ENCODE measurements at places on chromosomes 16 and 17. TPM values are rescaled to one million over a fixed set of nuclear protein-coding genes. Genes with fewer than 3 reads are reported as not detected.

- H3K27me3 ChIP-seq, result peaks cover 4% of the 10 kb centered on the region
- H3K36me3 ChIP-seq, result no peaks in the 10 kb centered on the region
- no peaks in the 10 kb centered on the region for H3K4me1 ChIP-seq
- no peak overlapping the region for H3K4me3 ChIP-seq
Observed at GRCh38 chr17:39776252-39776651, 38.5 kb downstream of the GRB7 start.

The SLC12A3 gene
- not detected for total RNA-seq

The PRKCB gene
- 0.93 TPM for total RNA-seq

DNA sequence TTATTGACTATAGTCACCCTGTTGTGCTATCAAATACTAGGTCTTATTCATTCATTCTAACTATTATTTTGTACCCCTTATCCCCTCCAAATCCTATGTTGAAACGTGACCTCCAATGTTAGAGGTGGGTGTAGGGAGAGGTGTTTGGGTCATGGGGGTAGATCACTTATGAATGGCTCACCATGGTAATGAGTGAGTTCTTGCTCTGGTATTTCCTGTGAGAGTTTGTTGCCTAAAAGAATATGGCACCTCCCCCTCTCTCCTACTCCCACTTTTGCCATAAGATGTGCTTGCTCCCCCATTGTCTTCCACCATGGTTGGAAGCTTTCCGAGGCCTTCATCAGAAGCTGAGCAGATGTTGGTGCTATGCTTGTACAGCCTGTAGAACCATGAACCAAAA, 59.3 kb upstream of the BRD7 start:
- H3K4me3 ChIP-seq, result no peak overlapping the region
- DNase-seq, result no peak
- H3K36me3 ChIP-seq, result no peaks in the 10 kb centered on the region
- no peaks in the 10 kb centered on the region for H3K4me1 ChIP-seq
- H3K27ac ChIP-seq, result no peak overlapping the region
- no peaks in the 10 kb centered on the region for H3K27me3 ChIP-seq

- H3K4me1 ChIP-seq, result no peaks in the 10 kb centered on the region
- DNase-seq, result no peak
- H3K27me3 ChIP-seq, result no peaks in the 10 kb centered on the region
- H3K27ac ChIP-seq, result no peak overlapping the region
Observed at GRCh38 chr16:75653922-75654321, 6.3 kb downstream of the TERF2IP start.

GRCh38 chr17:34609210-34609609, 29.8 kb downstream of the TMEM132E start:
- H3K4me1 ChIP-seq, result no peaks in the 10 kb centered on the region
- no peak for DNase-seq
- H3K27me3 ChIP-seq, result no peaks in the 10 kb centered on the region
- H3K27ac ChIP-seq, result no peak overlapping the region
- no peak overlapping the region for H3K4me3 ChIP-seq

DNA sequence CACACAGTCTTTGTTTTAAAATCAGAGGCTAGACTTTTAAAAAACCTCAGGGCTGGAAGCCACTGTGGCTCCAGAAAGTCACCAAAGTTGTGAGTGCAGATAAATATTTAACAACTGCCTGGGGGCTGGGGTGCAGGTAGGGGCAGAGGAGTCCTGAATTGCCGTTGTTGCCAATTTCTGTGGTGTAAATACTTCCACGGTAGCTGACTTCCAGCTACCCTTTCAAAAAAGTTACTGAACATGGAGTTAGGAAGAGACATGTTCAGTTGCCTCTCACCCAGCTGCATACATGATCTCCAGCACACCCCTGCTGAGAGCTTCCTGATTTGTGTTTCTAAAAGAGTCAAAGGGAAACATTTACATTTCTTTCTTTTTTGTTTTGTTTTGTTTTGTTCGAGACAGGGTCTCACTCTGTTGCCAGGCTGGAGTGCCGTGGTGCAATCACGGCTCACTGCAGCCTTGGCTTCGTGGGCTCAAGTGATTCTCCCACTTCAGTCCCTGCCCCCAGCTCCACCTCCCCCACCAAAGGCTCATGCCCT, 58.7 kb downstream of the PLXDC1 start:
- H3K27me3 ChIP-seq, result no peaks in the 10 kb centered on the region
- no peak for DNase-seq
- H3K4me3 ChIP-seq, result no peak overlapping the region
- H3K4me1 ChIP-seq, result no peaks in the 10 kb centered on the region

The GJC1 gene
- total RNA-seq, result 25.8 TPM

- no peak for DNase-seq
- peaks cover 5% of the 10 kb centered on the region for H3K4me1 ChIP-seq
- H3K4me3 ChIP-seq, result no peak overlapping the region
- H3K36me3 ChIP-seq, result no peaks in the 10 kb centered on the region
- no peaks in the 10 kb centered on the region for H3K27me3 ChIP-seq
- no peak overlapping the region for H3K27ac ChIP-seq
Observed at GRCh38 chr16:71565812-71566700, 10.8 kb downstream of the TAT start.

DNA sequence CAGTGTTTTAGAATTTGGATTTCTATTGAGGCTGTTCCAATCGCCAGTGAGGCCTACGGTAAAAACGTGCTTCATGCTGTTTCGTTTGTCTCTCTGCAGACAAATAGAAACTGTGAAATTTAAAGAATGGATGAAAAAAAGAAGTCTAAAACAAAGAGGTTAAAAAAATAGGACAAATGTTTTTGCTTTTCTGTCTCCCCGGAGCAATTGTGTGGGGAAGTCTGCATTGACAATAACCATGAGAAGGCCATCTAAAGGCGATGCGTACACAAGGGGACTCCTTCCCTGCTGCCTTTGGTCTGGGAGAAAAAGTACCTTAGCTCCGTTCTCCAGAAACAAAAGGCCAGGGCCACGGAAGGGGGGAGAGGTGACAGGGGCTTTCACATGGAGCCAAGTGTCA, 4.6 kb upstream of the ZFHX3 start:
- peak overlapping the region; percentile 90 for H3K27ac ChIP-seq
- H3K4me1 ChIP-seq, result no peaks in the 10 kb centered on the region
- no peaks in the 10 kb centered on the region for H3K36me3 ChIP-seq

DNA sequence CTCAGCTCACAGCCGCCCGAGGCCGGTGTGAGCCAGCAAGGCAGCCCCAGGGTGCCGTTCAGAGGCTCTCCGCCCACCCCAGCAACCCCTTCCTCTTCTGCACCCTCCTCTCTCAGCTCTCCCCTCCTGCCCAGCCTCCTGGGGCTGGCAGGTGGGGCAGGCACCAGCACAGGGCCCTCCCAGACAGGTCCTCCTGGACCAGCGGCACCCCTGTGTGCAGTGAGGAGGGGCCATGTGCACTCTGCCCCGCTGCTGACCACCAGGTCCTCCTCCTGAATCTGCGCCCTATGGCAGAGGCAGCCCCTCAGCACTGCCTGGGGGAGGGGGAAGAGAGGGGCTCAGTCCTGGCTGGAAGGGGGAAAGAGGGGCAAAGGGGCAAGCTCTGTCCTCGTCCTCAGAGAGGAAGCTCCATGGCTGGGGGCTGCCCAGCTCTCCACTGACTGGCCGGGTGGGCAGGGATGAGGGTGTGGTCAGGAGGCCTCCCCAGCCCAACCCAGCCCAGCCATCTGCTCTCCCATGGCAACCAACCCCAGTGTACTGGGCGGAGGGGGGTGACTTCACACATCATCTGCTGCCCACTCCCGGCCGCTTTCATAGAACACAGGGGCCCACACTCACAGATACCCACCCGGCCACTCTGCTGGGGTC, 5.4 kb upstream of the BCAR1 start:
- DNase-seq, result no peak
- peaks cover 85% of the 10 kb centered on the region for H3K4me1 ChIP-seq
- H3K36me3 ChIP-seq, result no peaks in the 10 kb centered on the region

All from right atrium auricular region (tissue), 2 donors.